ENCODE measurements at places on chromosomes 4 and X.

DNA sequence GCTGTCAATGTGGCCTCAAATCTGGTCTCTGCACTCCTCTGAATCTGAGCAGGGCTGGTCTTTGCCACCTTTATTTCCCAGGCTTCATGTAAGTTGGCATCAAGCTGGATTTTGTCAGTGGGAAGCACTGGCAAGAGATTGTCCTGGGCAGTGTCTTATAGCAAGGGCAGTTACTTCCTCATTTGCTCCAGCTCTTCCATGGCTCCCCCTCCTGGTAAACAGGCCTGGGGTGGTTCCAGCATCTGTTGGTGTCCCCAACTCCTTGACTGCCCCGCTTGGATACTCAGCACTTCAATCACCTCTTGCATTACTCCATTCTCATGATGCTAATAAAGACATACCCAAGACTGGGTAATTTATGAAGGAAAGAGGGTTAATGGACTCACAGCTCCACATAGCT lies 15.0 kb upstream of the REST start:
- no peak for DNase-seq

- DNase-seq, result no peak
Measured at GRCh38 chrX:31280580-31280979, 208.7 kb upstream of the FTHL17 start.

GRCh38 chr4:58413849-58414248 lies 1303.7 kb upstream of the IGFBP7 start:
- DNase-seq, result no peak

- DNase-seq, result peak; percentile 55
Measured at GRCh38 chr4:56723201-56723605, 42.1 kb upstream of the HOPX start.

GRCh38 chr4:163582703-163583102 lies 88.2 kb downstream of the TMA16 start:
- no peak for DNase-seq

DNA sequence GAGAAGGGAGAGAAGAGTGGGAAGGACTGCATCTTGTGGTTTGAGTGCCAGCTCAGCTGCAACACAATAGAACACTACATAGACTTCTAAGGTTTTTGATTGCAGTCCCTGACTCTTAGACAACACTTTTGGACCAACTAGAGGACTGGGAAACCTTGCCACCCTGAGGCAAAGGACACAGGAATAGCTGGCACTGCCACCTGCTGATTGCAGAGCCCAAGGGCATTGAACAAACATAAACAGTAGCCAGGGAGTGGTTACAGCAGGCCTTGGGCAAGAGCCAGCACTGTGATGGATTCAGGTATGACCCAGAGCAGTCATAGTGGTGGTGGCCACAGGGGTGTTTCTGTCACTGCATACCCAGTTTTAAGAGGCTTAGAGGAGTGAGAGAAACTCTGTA lies 72.5 kb upstream of the CXorf51A start:
- DNase-seq, result no peak

DNA sequence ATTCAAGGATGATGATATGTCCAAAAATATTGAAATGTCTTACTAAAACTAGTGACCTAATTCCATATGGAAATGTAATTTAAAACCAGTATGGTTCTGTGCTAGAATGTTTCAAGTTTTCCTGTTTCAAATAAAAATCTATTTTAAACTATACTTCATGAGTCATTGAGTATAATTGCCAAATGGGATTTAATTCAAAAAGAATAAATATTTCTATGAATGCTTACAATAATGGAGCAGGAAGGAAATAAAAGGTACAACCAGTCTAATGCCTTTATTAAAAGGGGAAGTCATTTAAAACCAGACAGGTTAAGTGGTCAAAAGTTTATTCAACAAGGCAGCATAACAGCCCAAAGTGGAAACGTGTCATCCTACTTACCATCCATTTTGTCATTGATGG lies 2347.1 kb downstream of the PCDH7 start:
- no peak for DNase-seq

DNA sequence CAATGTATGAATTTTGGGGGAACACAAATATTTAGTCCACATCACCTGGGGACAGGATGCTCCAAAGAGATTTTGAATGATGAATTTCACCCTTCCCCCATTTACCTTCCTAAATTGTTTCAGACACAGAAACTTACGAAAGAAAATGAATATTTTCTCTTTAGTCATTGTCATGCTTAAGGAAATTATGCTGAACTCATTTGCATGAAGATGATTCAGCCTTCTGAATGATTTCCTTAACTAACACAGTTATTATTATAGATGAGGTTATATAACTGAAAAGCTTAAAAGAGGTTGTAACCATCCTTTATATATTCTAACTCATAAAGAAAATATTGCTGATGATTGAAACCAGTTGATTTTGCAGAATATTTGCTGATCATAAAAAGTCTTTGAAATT lies 61.1 kb downstream of the KCNIP4 start:
- DNase-seq, result no peak

GRCh38 chr4:101199507-101200285 lies 147.6 kb downstream of the PPP3CA start:
- DNase-seq, result no peak

DNA sequence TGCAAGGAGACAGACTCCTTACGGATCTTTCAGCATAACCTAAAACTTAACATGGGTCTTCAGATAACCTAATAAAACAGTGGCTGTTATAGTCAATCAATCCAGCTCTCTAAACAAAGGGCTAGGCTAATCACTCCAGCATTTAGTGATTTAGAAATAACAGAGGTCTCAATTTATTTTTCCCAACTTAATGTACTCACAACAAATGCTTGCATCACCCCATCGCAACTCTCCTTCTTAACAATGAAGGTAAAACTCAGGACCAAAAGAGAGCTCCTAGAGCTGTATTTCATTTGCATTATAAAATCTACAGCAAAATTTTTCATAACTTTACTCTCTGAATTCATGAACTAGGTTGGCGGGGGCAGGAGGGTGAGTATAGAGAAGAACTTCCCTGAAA lies 1.1 kb downstream of the LIN54 start:
- DNase-seq, result no peak

- DNase-seq, result no peak
Measured at GRCh38 chr4:42470023-42470422, 72.7 kb downstream of the SHISA3 start.

DNA sequence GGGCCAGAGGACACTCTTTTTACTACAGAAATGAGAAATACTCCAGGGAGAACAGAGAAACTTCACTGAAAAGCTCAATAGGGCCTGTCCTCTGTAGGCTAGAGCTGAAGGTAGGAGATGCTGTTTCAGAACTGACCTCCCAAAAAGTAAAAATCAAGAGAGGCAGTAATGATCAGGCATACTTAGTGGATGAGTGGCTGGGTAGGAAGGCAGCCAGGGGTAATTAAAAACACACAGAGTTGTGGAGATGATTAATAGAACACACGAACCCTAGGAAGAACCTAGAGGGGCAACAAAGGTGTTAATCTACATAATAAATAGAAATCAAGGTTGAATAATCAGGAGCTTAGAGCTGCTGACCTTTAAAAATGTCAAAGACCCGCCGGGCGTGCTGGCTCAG lies 582.4 kb upstream of the ADGRL3 start:
- DNase-seq, result no peak

DNA sequence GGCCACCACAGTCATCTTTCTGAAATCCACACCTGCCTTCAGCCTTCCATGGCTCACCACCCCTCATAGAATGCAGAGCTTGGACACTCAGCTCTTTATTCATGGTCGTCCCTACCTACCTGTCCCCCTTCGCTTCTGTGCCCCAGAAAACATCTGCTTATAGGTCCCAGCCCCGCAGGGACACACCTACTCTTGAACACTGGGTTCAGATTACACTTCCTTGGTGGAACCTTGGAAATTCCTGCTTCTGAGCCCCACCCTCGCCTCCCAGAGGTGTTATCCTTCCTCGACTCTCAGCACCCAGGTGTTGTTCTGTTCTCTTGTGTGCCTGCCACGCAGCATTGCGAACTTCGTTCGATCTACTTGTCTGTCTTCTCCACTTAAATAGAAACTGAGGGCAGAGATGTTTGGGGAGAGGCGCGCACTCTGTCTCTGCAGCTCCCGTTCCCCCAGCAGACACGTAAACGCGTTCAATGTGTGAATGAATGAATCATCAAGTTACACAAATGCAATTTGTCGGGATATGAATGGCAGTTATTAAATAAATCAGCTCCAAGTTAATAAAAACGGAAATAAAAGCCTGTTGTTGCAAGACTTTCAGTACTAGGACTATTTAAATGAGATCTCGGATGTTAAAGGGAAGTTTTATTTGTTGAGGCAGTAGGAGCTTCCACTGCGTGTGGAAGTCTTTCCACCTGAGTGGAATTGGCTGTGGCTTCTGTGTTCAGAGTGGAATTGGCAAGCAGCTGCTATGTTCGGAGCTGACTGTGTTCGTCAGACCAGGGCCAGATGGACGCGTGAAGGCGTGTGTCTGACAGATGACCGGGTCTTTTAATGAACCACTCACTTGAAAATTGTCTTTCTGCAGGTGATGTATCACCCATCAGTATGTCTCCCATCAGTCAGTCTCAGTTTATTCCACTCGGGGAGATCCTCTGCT lies 95.6 kb downstream of the STOX2 start:
- no peak for DNase-seq

DNA sequence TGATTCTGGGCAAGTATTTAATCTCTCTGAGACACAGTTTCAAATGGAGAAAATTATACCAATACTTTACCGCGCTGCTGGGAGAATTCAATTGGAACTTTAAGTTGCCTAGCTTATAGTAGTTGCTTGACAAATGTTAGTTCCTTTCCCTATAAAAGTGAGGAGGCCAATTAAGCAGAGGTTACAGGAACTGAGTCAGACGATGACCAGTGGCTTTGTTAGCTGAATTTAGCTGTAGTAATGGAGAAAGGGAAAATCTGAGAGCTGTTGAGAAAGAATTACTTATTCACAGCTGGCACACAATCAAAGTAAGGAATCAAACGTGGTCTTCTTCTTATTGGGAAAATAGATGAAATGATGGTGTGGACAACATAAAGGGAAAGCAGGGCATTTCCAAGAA lies 29.6 kb downstream of the SMARCA1 start:
- DNase-seq, result no peak

DNA sequence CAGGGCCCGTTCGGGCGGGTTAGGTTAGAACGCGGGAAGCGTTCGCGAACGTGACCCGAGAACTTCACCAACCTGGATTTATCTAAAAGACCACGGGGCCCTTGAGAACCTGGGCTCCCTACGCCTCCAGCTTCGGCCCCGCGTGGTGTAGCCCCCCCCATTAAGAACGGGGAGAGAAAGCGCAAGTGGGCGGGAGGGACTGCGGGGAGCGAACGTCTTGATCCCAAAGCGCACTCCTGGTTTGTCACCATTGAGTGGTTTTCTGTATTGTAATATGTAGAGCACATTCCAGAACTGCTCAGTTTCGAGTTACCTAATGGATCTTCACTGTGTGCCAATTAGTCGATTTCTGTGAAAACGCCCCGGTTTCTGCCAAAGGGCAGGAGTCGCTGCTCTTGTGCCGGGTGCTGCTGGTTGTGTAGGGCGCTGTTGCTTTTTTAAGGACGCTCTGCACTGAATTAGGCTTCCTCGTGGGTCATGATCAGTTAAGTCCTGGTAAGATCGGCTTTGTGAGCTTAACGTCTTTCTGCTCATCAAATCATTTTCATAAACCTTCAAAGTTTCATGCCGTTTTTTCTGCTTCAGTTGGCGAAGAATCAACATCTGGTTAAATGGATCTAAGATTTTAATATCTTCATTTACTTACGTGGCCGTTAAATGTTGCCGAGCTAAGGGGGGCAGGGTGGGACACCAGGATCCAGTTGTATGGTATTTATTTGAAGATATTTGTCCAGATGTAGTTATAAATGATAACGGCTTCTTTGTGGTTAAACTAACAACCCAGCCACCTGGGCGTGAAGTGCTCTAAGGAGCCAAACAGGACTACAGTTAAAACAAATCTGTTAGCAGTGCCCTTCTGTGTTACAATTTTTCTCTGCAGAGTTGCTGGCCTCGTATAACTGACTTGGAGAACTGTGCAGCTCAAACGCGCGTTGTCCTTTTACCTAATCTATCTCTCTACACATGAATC lies 809 bp downstream of the MND1 start:
- peak; percentile 73 for DNase-seq

GRCh38 chr4:172390331-172390730 lies 577.1 kb downstream of the GALNTL6 start:
- DNase-seq, result no peak

DNA sequence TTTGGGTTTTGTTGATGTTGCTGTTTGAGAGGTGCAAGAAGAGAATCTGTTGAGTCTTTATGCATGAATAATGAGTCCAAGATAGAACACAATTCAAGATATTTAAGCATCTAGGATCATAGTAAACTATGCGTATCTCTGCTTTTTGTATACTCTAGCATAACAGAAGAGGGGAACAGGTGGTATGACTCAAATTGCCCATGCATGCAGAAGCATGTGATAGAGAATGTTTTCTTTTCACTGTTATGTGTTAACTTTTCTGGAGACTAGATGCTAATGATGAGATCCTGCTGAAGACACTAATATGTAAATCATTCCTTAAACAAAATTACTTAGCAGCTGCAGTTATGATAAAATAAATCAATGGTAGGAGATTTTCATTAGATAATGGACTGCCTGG lies 165.3 kb upstream of the FTHL17 start:
- no peak for DNase-seq

GRCh38 chr4:8694226-8694625 lies 101.7 kb downstream of the CPZ start:
- no peak for DNase-seq

DNA sequence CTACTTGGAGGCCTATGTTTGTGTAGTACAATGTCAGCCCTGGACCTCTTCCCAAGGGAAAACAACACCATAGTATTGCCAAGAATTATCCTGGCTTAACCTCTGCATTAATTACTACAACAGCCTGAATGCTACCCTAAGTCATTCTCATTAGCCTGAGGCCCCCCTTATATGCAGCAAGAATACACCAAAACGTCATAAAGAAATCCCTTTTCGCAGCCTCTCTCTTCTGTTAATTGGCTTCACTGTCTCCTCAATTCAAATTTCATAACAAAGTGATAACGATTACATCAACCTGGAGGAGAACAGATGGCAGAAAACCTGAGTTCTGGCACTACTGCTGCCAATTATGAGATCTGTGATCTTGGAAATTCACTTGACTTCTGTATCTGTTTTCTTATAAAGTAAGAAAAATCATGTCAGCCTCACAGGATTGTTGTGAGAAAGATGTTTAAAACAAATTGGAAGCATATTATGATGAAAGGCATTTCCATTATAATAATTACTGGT lies 1663.1 kb downstream of the STIM2 start:
- no peak for DNase-seq

DNA sequence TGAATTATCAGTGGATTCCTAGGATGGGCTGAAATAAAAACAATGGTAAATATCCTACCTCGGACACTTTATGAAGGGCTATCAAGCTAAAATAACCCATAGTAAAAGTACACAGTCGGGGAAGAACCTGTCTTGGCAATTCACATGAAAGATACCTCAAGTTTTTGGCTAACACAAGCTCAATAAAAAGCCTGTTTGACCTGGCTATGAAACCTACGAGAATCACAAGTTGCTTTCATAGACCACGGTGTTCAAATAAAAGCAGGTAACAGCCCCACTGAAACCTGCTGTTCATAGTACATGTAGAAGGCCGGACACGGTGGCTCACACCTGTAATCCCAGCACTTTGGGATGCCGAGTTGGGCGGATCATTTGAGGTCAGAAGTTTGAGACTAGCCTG lies 12.3 kb downstream of the RLIM start:
- no peak for DNase-seq

All from activated CD8-positive, alpha-beta memory T cell treated with anti-CD3 and anti-CD28 coated beads, Interleukin-2, amount 10 ng/mL, durations not matched to agents 7 days and 5 days (primary cell).